ENCODE measurements at places on chromosomes 12 and 14.

GRCh38 chr14:65352964-65353530, 59.5 kb upstream of the FUT8 start:
- no peak for DNase-seq

DNA sequence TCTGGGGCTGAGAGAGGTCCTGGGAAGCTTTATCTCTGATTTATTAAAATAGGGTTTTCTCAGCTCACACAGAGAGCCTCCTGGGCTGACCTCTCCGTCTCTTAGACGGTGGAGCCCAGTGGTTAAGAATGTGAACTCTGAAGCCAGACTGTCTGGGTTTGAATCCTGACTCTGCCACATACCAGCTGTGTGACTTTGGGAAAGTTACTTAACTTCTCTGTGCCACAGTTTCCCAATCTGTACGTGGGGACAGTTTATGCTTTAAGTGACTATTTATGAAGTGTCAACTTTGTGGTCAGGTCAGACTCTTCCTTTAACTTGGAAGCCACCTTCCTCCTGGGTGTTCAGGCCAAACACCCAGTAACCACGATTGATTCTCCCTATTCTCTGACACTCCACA, 290.9 kb downstream of the AACS start:
- DNase-seq = no peak

GRCh38 chr12:57031138-57031725, 14.9 kb upstream of the TAC3 start:
- DNase-seq = no peak

GRCh38 chr14:34014936-34015335, 64.1 kb upstream of the EGLN3 start:
- no peak for DNase-seq

DNA sequence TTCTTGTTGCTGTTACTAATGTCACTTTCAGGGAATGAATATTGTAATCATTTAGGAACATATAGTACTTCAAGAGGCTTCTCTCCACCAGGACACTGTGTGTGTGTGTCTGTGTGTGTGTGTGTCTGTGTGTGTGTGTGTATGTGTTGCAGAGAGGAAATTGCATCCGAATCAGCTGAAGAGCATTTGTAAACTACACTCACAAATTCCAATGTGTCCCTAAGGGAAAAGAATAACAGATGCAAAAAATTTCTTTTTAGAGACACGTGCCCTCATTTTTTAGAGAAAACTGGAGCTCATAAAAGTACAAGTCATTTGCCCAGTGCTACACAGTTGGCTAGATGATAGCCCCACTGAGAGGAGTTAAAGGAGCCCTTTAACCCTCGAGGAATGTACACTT, 168.8 kb downstream of the ANO4 start:
- DNase-seq = no peak

- DNase-seq = no peak
Observed at GRCh38 chr12:42180990-42181596, 36.4 kb upstream of the GXYLT1 start.

DNA sequence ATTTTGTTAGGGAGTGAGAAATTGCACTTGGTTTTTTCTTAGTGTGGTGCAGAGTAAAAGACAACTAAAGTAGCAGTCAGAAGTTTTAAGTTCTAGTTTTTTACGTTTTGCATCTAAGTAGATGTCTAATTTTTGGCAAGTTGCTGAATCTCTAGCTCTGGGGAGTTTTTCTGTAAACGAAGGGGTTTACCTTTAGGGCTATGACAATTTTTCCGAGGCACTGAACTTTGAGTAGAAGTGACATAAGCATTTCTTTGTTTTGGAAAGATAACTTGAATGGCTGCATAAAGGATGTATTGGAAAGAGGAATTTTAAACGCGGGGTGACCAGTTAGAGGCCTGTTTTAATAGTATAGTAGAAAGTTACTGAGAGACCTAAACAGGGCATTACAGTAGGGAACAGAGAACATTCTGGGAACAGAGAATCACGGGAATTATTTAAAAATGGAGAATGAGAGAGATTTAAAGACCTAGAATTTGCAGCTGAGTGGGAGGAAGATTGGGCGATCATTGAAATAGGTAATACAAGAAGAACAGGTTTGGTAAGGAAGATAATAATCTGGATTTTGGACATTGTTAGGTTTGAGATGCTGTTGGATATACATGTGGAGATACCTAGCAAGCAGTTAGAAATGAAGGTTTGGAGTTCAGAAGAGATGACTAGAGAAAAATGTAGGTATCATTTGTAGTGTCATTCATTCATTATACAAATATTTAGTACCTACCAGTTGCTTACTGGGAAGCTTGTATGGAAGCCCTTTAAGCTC, 1.2 kb downstream of the ZNF410 start:
- DNase-seq = no peak

GRCh38 chr14:103348154-103348553, 14.1 kb downstream of the EIF5 start:
- DNase-seq = no peak

GRCh38 chr12:116657921-116658495, 79.9 kb downstream of the SPRING1 start:
- no peak for DNase-seq

DNA sequence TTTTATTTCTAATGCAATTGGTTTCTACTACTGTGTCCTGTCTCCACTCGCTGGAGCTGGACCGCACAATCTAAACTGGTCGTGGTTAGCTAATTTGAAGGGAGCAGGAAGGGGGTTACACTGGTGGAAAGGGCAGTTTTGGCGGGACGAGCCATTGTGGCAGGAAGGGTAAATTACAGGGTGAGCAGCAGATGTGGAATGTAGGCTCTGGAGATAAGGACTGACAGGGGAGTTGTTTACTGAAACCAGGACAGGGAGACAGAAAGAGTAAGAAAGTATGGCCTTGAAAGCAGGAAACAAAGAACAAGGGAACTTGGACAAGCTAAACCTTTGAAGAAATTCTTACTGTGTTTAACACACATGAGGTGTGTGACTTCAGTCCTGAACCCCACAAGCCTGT, 147.8 kb downstream of the ATXN7L3B start:
- DNase-seq = no peak

GRCh38 chr14:99069946-99070345, 202.1 kb downstream of the BCL11B start:
- DNase-seq = no peak

GRCh38 chr14:91257328-91258010, 13.0 kb upstream of the GPR68 start:
- no peak for DNase-seq

DNA sequence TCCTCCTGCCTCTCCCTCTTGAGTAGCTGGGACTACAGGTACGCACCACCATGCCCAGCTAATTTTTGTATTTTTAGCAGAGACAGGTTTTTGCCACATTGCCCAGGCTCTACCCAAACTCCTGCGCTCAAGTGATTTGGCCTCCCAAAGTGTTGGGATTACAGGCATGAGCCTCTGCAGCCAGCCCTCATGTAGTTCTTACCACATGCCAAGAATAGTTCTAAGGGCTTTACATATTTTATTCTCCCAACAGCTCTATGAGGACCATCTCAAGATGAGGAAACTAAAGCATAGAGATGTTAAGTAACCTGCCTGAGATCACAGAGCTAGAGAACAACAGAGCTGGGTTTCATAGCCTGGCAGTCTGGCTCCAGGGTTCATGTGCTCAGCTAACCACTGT, 37.9 kb upstream of the ALDH2 start:
- DNase-seq = no peak

GRCh38 chr14:33692762-33693161, 258.1 kb downstream of the EGLN3 start:
- no peak for DNase-seq

GRCh38 chr14:77372304-77372841, 4.5 kb downstream of the TMED8 start:
- no peak for DNase-seq

DNA sequence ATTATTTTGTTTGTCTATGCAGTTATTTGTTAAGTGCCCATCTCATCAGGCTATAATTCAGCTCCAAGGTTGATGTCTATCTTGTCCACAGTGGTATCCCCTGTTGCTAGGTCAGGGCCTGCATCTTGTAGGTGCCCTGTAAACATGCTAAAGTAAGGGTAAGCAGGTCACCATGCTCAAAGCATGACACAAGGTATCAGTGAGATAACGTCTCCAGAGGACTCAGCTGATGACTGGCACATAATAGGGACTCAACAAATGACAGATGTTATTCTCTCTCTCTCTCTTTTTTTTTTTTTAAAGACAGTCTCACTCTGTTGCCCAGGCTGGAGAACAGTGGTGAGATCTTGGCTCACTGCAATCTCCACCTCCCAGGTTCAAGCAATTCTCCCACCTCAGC, 2.3 kb downstream of the SDSL start:
- DNase-seq = no peak

- DNase-seq = no peak
Observed at GRCh38 chr12:64670919-64671639, 60.8 kb downstream of the RASSF3 start.

DNA sequence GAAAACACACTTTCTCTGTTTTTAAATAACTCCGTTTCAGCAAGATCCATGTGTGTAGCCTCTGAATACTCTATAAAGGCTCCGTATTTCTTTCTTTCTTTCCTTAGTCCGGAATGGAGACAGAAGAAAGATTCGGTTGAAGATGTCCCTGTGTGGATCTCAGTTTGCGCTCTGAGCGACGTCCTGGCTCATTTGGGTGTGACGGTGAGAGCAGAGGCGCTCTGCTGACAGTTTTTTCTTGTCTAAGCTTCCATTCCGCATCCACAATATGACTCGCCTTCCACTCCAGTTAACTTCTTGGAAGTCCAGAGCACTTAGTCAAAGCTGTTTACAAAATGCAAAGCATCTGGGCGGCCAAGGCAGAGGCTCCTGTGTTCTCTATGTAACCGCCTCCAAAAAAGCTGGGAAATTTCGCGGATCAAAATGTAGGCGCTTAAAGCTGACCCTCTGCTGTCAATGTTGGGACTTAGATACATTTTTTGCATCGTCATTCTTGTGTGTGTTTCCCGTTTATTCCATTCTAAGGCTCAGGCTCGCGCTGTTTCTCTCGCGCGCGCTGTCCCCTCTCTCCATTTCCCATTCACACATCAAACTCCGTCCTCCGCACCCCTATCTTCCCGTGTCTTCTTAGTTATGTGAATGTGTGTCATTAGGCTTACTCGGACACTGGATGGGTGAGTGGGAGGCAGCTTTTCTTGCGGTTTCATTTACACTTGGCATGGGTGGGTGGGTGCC, 880 bp upstream of the FLRT2 start:
- DNase-seq = no peak

DNA sequence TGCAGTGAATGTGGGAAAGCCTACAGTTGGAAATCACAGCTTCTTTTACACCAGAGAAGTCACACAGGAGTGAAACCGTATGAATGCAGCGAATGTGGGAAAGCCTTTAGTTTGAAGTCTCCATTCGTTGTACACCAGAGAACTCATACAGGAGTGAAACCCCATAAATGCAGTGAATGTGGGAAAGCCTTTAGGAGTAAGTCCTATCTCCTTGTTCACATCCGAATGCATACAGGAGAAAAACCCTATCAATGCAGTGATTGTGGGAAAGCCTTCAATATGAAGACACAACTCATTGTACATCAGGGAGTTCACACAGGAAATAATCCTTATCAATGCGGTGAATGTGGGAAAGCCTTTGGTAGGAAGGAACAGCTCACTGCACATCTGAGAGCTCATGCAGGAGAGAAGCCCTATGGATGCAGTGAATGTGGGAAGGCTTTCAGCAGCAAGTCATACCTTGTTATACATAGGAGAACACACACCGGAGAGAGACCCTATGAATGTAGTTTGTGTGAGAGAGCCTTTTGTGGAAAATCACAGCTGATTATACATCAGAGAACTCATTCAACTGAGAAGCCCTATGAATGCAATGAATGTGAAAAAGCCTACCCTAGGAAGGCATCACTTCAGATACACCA, 24.6 kb downstream of the ZNF26 start:
- no peak for DNase-seq

DNA sequence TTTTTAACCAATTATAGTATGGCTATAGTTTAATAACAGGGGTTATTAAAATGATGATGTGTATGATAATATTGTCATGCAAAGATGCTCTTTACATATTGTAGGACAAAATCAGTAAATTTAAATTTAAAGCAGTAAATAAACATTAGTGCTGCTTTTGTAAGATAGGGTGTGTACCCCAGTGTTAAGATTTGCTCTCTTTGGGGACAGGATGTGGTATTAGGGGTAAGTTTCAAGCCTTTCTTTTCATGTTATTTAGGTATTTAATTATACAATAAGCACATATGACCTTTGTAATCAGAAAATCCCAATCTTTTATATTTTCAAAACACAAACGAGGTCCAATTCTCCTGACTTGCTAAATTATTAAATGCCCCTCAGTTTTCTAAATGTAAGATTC, 39.7 kb upstream of the RPH3A start:
- DNase-seq = no peak

GRCh38 chr12:14283489-14284144, 81.9 kb upstream of the ATF7IP start:
- DNase-seq = no peak

GRCh38 chr14:45091710-45092109, 7.8 kb downstream of the PRPF39 start:
- no peak for DNase-seq

- no peak for DNase-seq
Observed at GRCh38 chr12:101877806-101878242, 444 bp downstream of the DRAM1 start.

- DNase-seq = no peak
Observed at GRCh38 chr12:32603071-32603470, 76.0 kb upstream of the DNM1L start.

DNA sequence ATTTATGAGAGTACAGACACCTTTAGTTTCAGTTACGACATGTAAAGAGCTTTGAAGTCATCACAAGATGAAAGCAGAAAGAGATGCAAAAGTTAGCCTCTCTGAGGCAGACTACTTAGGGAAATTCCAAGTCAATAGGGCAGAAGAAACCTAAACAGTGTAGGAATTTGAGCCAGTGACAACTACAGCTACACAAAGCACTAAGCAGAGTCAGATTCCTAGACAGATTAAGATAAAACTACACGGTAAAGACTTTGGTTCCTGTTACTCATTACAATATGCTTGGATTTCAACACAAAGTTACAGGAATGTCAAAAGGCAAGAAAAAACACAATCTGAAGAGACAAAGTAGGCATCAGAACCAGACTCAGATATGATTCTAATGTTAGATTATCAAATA, 1302.3 kb downstream of the FSCB start:
- no peak for DNase-seq

GRCh38 chr14:90828642-90829487, 12.6 kb upstream of the TTC7B start:
- DNase-seq = no peak

DNA sequence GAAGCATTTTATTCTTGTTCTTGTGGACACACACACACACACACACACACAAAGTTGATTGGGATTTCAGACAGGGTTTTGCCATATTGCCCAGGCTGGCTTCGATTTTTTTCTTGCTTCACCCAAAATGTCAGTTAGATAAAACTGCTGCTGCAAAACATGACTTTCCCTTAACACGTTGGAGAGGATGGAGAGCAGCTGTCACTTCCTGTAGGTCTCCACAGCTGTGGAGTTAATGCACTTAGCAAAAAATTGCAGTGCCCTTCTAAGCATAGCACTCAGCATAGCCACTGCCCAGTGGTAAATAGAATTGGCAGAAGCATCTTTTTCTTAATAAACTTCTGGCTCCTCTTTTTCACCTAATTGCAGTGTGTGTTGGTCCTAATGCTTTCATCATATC, 54.5 kb downstream of the PDZRN4 start:
- no peak for DNase-seq

- no peak for DNase-seq
Observed at GRCh38 chr12:117360222-117360550, 1.2 kb downstream of the NOS1 start.

All from GOT3 (cell line).